Calu3 (cell line): ENCODE measurements at places on chromosomes 5 and 9.
A peak's percentile ranks its signal among the peaks of the same experiment; 100 is the strongest.

DNA sequence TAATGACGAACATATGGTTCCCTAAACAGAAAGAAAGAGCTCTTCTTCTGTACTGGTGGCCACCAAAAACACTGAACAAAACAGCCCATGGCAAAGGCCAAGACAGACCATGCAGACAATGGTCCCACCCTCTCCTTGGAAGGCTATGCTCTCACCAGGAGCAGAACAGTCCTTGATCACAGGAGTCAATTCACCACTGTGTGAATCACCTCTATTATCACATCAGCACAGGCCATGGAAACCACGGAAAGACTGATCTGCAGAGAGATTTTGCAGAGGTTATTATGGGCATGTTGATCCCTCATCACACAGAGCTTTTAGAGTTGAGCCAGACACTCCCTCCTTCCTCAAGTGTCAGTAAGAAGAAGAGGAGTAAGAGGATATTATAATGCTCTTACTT lies 134.0 kb upstream of the RASEF start:
- DNase-seq, result no peak

- DNase-seq, result peak; percentile 15
Measured at GRCh38 chr9:14238518-14238917, 75.4 kb downstream of the NFIB start.

- no peak for DNase-seq
Measured at GRCh38 chr5:94691291-94691690, 72.8 kb downstream of the SLF1 start.

DNA sequence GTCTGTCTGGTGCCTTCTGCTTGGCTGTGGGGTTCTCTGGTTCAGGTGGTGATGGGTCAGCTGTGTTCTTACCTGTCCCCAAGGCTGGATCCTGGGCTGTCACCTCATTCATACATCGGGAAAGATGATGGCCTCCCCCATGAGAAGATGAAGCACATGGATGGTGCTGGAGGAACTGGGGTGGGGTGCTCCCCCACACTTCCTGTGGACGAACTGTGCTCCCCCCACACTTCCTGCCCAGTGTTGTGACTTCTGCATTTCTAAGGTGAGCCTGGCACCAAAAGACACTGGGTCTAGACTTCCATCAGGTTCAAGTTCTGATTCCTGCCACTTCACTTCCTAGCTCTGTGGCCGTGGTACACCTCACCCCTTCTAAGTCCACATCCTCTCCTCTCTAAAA lies 4.3 kb upstream of the SURF6 start:
- no peak for DNase-seq

- DNase-seq, result no peak
Measured at GRCh38 chr9:75713335-75713734, 177.1 kb upstream of the PCSK5 start.

GRCh38 chr5:170533383-170533782 lies 29.6 kb downstream of the KCNIP1 start:
- DNase-seq, result no peak

- no peak for DNase-seq
Measured at GRCh38 chr9:85115473-85115872, 445.9 kb downstream of the NTRK2 start.

DNA sequence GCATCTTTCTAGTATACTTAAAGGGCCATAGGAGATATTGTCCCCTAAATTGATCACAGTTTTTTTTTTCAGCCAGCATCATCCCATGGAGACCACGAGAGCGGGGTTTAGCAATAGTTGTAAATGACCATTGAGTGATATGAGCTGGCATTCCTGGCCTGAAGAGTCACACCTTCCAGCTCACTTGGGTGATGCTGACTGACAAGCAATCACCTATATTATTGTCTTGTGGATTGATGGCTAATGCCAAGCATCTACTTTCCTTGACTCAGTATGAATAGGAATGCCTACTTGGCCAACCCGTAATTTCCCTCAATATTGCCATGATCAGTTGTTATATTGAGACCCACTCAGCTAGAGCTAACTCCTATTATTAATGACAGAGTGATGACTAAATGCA lies 70.5 kb downstream of the ADAMTSL1 start:
- no peak for DNase-seq

GRCh38 chr9:92563116-92564100 lies 27.6 kb upstream of the ECM2 start:
- no peak for DNase-seq

- DNase-seq, result no peak
Measured at GRCh38 chr9:21982861-21983560, 11.2 kb downstream of the CDKN2A start.

DNA sequence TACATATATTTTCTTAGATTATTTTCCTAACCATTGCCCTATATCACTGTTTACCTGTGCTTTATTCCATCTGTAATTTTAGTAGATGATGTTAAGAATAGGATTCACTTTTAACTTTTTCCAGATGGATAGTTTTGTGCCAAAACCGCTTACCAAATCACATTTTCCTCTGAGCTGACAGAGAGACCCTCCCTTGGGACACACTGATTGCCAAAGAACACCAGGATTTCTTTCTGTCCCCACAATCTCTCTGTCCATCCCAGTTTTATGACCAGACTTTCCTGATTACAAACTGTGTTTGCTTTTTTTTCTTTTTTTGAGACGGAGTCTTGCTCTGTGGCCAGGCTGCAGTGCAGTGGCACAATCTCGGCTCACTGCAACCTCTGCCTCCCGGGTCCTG lies 81.3 kb upstream of the SPATA31C2 start:
- DNase-seq, result no peak

- DNase-seq, result no peak
Measured at GRCh38 chr5:16912080-16912479, 24.0 kb downstream of the MYO10 start.

- DNase-seq, result no peak
Measured at GRCh38 chr5:88150747-88151146, 117.9 kb downstream of the TMEM161B start.

- peak; percentile 49 for DNase-seq
Measured at GRCh38 chr5:91293131-91293530, 90.0 kb downstream of the ARRDC3 start.

GRCh38 chr9:133813749-133814585 lies 75.8 kb upstream of the SARDH start:
- no peak for DNase-seq

DNA sequence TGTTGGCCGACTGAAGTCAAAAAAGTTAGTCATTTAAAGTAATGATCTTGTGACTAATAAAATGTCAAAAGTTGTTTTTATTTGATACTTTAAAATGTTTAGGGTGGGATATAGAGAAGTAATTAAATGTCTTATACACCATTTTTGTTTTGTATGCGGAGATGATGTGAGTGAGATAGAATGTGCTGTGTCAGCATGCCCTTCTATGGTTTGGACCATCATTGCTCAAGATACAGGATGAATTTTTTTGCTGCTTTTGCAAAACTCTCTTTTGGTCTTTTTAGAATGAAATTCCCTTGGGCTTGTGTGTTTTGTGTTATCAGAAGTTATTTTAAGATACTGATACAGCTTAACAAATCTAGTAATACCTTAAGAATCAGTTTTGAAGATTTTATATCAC lies 12.5 kb downstream of the SRFBP1 start:
- DNase-seq, result no peak

DNA sequence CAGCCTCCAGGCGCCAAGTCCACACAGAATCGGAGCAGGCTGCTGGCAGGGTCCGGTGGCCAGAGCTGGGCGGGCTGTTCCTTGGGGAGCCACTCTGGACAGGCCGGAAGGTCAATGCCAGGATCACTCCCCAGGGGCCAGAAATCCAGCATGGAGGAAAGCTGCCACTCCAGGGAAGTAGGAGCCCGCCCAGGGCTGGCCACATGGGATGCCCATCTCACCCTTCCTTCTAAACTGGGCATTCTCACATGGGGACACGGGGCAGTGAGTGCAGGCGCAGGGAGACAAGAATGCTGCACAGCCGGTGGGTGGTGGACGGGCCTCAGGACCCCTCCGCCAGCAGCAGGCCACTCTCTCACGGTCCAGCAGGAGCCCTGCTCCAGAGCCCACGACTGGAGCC lies 58.2 kb downstream of the ADAMTS2 start:
- no peak for DNase-seq

GRCh38 chr5:32100691-32101302 lies 73.3 kb downstream of the GOLPH3 start:
- no peak for DNase-seq

DNA sequence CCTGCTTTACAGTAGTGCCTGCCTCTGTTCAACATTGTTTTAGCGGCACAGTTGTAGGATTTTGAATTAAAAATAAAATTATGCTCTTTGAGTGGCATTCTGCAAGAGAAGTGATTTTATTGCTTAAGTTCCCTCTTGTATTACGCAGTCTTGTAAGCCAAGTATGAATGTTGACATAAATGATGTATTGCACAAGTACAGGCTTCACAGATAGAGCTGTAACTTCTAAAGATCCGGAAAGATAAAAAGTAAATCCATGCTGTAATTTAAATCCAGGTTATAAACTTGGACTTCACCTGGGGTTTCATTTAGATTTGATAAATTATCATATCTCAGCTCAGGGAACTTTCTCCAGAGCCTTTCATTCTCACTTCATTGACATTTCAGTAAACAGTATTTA lies 1114.7 kb downstream of the PTPRD start:
- no peak for DNase-seq

DNA sequence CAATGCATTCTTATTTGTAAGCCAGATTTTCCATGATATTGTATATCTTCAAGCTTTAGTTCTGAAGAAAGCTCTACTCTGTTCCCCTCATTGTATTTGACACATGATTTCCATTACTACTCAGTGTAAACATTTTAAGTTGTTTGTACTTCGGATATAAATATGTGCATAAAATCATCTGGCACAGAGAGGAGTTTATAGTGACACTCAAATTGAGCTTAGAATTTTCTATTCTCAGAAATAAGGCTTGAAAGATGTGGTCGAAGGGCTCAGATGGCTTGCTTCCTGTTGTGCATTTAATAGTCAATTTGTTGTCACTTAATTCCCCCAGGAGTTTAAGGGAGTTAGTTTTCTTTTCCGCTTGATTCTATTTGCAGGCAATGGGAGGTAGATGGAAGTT lies 88.8 kb downstream of the PPIC start:
- DNase-seq, result no peak

- DNase-seq, result no peak
Measured at GRCh38 chr9:17004500-17004899, 130.3 kb upstream of the CNTLN start.

GRCh38 chr5:173829826-173830225 lies 58.3 kb upstream of the CPEB4 start:
- DNase-seq, result no peak

- DNase-seq, result no peak
Measured at GRCh38 chr9:76463211-76463610, 4.2 kb downstream of the GCNT1 start.

DNA sequence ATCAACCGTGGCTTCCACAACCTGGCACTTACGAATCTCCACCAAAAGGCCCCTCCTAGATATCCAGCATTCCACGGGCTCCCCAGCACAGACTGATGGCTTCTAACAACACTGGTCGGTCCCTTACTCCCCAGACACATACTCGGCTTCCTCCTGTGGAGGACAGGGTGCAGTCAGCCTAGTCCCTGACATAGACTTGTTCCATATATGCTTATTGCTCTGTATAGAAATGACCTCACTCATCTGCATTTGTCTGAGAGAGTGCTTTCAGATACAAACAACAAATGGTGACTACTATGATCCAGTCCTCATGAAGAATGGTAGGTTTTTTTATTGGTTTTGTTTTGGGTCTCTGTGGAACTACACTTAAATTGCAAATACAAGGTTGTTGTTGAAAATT lies 72.4 kb downstream of the TMEM215 start:
- no peak for DNase-seq

DNA sequence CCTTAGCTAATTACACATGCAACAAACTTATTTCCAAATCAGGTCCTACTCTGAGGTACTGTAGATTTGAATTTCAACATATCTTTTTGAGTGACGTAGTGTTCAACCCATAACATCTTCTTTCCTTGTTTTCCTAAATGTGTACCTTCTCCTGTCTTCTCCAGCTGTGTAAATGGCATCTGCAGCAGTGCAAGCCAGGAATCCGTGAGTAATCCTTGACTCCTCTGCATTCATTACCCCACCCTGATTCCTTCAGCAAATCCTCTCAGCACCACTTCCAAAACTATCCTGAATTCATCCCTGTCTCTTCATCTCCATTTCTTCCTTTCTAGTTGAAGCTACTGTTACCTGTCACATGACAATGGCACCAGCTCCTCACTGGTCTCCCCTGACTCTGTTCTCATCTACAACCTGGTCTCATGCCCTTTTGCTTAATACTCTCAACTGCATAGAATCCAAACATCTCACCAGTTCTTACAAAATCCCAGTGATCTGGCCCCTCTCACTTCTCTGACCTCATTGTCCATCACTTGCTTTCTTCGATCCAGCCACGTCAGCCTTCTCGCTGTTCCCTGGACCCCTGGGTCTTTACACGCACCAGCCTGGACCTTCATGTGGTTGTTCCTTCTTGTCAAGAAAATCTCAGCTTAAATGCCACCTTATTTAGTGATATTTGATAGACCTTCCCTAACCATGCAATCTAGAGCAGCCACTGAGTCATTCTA lies 14.6 kb upstream of the TRAF1 start:
- DNase-seq, result no peak

DNA sequence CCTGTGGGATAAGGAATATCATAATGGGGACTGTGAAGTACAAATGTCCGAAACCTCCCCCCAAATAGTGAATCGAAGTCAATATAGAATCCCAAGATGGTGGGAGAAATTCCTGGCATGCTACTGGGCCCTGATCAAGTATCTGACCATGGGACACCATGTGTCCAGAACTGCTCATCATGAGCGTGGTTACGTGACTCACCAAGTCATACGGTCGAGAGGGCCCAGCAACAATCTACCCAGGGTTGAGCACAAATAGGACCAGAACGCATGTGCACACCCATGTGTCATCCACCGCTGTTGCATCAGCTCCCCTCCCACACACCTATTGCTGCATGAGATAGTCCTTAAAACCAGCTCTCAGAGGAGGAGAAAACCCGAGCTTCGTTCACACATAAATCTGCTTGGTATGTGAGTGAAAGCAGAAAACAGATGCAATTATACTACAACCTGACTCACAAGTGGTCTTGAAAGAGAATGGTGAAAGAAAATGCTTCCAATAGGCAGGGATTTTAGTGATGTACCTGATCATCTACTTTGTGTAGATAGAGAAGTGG lies 353.2 kb downstream of the CWC27 start:
- no peak for DNase-seq

DNA sequence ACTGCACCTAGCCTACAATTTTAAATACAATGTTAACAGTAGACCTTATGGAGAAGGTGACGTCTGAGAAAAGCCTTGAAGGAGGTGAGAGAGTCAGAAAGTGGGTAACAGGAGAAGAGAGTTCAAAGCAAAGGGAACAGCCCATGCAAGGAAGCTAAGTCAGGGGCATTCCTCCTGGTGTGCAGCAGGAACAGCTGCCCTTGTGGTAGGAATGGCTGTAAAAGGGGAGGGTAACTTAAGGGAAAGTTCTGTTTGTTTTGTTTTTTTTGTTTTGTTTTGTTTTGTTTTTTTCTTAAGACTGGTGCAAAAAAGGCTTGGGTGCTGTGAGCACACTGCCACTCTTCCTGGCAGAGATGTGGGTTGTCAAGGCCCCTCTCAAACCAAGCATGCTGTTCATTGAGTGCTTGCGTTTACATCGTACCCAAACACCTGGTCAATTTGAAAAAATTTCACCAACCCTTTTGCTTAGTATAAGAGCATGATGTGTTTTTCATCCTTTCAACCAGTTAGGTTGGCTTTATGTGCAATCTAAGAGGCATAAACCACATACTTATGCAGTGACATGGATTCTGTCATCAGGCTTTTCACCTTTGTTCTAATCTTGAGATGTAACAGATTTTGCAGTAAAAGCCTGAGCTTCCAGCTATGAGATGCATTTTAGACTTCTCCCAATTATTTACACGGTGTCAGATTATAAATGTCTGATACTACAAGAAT lies 279.7 kb downstream of the GLIS3 start:
- no peak for DNase-seq
